Thoracic aorta (tissue), 2 donors: ENCODE measurements at places on chromosomes 16 and 17.

DNA sequence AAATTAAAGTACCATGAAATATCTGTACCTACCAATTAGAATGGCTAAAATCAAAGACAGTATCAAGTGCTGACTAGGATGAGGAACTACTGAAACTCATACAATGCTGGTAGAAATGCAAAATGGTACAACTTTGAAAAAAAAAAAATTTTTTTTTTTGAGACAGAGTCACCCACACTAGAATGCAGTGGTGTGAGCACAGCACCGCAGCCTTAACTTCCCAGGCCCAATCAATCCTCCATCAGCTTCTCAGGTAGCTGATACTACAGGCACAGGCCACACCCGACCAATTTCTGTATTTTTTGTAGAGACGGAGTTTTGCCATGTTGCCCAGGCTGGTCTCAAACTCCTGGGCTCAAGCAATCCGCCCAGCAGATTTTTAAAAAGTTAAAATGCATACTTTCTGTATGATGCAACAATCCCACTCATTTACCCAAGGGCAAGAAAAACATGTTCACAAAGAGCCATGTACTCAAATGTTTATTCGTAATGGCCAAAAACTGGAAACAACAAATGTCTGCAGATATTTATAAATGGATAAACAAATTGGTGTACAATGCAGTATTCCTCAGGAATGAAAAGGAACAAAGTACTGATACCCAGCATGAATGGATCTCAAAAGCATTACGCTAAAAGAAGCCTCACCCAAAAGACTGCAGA lies 8.7 kb downstream of the SMURF2 start:
- no peak for DNase-seq

DNA sequence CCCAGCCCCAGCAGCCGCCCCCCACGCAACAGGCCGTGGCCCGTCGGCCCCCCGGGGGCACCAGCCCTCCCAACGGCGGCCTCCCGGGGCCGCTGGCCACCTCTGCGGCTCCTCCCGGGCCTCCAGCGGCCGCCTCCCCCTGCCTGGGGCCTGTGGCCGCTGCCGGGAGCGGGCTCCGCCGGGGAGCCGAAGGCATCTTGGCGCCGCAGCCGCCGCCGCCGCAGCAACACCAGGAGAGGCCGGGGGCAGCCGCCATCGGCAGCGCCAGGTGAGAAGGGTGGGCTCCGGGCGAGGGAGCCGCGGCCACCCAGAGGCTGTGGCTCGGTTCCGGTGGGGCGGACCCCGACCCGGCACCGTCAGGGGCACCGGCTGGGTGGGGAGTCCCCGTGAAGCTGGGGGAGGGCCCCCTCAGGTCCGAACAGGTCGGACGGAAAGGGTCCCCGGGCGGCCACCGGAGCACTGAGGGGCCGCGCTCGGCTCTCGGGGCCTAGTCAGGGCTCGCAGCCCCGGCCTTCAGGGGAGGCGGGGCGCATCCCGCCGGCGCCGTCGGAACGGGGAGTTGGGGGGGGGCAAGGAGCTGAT lies 583 bp downstream of the ATXN2L start:
- DNase-seq, result no peak

GRCh38 chr17:52606590-52606989 lies 448.1 kb upstream of the CA10 start:
- DNase-seq, result no peak

GRCh38 chr17:17018612-17019429 lies 23.4 kb upstream of the MPRIP start:
- DNase-seq, result no peak

GRCh38 chr16:4253394-4254150 lies 11.7 kb upstream of the SRL start:
- peak; percentile 99 for DNase-seq

GRCh38 chr17:13616031-13616430 lies 14.3 kb upstream of the HS3ST3A1 start:
- DNase-seq, result no peak

DNA sequence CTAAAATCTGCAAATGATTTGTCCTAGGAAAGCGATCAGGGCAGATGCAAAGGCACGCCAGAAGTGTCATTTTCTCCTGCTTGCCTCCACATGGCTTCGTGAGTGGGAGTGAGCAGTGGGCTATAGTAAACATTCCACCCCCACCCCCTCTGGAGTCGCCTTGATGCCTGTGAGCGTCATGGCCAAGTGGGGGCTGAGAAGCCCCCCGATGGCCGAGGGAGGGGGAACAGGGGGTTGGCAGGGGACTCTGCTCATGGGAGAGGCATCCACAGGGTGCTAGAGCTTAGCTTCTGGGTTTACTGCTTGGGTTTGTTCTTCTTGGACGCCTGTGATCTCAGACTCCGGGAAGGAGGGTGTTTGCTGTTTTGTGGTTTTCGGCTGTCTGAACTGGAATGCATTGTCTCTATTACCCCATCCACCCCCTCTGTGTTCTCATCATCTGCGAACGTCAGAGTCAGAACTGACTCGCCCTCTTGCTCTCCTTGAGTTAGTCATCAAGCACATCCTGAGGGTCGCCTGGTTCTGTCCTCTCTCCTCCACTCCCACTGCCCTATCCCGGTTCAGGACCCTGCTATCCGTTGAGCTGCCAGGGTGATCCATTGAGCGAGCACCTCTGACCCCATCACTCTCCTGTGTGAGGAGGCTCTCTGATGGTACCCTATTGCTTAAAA lies 15.4 kb downstream of the TNS4 start:
- DNase-seq, result no peak

DNA sequence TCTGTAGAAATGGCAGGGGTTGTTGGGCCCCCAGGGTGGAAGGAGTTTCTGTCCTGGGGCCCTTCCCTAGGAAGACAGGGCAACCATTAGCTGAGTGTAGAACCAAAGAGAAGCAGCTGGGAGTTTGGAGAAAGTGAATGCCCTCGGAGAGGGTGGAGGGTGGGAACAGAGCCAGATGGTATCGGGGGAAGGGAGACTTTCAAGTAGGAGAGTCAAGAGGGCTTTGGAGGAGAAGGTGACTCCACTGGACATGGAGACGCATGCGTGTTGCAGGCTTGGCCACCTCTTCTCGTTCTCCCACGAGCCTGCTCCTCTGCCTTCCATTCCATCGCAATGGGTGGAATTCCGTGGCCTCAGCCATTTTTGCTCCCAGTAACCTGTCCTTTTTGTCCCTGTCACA lies 19.4 kb downstream of the SLC47A1 start:
- no peak for DNase-seq

- DNase-seq, result no peak
These were observed 28.4 kb downstream of the BAIAP2 start for GRCh38 chr17:81063106-81064093.

DNA sequence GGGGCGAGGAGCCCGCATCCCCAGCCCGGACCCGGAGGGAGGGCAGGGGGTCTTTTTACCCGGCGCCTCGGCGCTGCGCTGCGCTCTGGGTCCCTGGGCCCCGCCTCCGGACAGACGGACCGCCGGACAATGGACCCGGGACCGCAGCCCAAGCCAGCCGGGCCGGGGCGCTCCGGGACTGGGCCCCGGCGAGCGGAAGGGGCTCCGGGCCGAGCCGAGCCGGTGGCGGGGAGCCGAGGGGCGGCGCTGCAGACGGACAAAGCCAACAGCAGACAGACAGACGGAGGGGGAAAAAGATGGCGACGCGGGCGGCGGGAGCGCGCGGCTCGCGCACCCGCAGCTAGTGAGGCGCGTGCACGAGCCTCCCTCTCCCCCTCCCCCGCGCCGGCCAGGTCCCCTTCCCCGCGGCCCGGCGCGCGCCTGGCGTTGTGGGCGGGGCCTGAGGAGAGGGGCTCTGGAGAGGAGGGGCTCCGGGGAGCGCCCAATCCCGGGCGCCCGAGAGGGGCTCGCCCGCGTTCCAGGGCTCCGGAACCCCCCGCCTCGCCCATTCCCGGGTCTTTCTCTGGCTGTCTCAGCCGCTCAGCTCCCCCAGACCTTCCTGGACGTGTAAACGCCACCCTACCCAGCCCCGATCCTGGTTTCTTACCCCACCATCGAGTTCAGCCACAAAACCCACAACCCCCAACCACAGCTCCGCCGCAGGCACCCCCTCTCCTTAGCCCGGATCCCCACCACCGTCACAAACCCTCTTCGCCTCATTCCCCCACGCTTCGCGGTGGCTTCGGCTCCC lies at the start of gene ZNF821:
TSS of gene ZNF821 (minus strand) at position 334 of the 790 bp plus-strand sequence. CDS start 4,236 bp downstream, outside the sequence.
- DNase-seq, result no peak

GRCh38 chr16:57711346-57711745 lies 16.7 kb downstream of the DRC7 start:
- DNase-seq, result no peak

DNA sequence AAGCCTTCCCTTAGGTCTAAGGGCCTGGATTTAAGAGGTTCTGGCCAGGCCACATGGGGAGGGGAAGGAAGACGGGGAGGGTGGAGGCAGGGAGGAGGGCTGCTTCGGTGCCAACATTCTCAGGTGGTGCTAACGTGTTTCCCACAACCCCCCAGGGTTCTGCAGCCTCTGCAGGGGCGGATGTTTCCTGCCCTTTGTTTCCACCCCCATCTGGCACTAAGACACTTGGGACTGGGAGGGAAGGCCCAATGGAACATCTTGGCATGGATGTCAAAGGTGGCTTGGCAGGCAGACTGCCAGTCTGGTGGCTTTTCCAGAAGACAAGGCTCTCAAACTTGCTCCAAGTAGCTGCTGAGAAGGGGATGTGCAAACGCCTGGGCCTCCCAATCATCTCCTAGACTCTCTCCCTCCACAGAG lies 12.7 kb downstream of the HIC1 start:
- DNase-seq, result no peak

DNA sequence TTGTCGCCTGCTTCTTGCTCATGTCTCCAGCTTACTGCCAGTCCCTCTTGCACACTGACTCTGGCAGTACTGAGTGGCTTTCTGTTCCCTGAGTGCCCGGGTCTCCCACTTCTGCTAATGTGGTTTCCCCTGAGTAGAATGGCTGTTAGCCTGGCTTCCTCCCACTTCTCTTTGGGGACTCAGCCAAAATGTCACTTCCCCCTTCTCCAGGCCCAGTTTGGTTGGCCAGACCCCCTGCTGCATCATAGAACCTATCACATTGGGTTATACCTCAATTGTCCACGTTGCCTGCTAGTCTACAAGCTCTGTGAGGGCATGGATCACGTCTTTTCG lies 304.4 kb downstream of the HS3ST3B1 start:
- DNase-seq, result no peak

GRCh38 chr17:66432411-66432957 lies 130.1 kb downstream of the PRKCA start:
- DNase-seq, result no peak

DNA sequence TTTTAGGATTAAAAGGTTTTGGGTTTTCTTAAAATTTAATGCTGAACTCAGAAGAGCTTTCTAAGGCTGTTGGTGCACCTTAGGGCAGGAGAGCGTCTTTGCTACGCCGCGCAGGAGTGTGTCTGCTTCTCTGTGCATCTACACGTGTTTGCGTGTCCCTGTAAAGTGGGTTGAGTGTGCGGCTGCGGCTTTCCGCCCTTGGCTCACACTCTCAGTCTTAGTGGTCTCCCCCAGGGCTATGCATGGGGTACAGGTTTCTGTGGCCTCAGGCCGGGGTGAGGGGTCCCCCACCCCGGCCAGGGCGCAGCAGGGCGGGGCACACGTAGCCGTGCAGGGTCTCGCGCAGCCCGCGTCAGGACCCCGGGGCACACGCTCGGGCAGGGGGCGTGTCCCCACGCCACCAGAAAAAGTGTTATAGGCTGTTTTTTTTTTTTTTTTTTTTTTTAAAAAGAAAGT lies 727 bp upstream of the TENT4B start:
- DNase-seq, result no peak

- DNase-seq, result no peak
These were observed 8.2 kb upstream of the MMP2 start for GRCh38 chr16:55470533-55471371.

DNA sequence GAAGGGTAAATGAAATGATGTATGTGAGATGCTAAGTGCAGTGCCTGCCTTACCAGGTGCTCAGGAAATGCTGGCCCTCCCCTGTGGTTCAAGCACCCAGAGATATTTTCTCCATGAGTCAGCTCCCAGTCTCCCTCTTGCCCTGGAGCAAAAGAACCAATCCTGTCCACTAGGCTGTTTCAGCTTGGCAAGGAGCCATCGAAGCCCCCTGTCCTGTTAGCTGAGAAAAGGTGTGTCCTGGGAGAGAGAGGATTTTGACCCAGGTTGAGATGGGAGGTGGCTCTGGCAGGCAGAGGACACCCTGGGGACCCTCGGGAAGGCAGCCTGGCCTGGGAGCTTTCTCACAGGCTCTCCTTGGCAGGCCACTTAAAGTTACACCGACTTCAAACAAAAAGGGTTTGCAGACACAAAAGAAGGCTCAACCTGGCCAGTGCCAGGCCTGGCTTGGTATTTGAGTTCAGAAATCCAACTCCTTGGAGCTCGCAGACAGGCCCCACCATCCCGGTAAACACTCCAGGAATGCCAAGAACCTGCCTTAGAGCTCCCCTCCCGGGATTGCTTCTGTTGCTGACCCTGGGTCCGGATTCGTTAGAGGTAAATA lies 29.6 kb downstream of the NTN1 start:
- DNase-seq, result no peak
